ENCODE measurements at places on chromosomes 6 and 20.

DNA sequence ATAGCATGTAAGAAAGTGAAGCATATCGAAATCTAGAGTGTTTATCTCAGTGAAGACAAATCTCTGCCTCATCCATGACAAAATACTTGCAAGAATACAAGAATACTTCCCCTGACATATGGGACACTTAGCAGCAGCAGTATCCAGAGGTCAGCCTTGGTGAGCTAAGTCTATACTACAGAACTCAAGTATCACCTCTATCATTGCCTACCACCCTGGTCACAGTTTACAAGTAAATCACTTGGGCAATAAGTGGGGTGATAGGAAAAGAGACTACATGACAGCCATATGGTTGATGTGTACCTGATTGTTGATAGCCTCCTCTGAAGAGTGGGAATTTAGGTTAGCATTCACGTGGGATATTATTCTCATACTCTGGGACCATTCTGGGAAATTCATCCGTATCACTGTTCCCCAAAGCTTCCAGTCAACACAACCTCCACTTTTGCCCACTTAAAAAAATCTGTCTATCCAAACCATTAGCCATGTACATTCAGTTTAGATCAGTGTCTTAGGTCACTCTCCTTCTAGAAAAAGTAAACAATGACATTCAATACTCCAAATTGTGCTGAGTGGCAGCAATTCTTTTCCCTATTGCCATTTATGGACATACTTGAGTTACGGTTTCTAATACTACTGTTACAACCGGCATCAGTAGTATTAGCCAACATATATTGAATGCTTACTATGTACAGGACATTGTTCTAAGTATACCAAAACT lies 118.2 kb upstream of the PRSS16 start:
- DNase-seq: no peak

- DNase-seq: no peak
Observed at GRCh38 chr6:119493980-119494379, 144.4 kb upstream of the MAN1A1 start.

DNA sequence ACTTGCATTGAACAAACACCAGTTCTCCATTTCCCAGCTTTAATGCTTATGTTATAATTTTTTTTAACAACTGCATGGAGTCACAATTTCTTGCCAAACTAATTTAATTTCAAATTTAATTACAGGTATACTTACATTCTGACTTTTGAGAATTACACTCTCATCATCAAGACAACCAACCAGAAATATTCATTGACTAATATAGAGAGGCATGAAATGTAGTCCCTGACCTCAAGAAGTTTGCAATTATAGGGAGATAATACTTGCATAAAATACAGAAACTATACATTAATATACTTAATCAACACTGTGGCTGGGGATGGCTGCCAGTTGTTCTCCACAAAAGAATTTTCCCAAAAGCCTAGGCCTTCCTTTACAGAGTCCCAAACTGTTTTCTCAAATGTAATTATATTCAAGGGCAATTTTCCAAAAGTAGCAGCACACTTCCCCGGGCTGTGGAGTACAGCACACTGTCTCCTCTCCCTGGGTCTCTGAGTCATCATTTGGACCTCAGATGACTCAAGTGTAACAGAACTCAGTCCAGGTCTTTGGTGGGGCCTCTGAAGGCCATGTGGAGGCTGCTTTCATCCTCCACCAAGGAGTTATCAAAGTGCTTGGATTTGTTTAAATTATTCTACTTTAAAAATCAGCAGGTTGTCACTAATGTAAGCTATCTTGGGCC lies 114.1 kb downstream of the KIF16B start:
- no peak for DNase-seq

- DNase-seq: no peak
Observed at GRCh38 chr6:84042603-84043002, 9.0 kb downstream of the MRAP2 start.

DNA sequence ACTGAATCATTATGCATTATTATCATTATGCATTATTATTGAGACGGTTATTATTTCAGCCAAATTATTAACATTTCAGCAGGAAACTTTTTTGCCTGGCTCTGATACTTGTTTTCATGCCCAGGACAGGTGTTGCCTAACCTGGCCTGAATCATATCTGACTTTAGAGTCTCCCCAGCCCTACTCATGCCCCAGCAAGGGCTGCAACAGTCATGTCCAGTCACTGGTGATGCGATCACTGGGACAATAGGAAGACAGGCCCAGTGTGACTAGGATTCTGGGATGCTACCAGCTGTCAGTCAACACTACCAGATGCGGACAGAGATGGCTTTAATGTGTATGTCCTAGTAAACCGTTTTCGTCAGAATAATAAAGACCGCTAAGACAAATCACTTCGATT lies 285.0 kb downstream of the KHDC1L start:
- DNase-seq: no peak

DNA sequence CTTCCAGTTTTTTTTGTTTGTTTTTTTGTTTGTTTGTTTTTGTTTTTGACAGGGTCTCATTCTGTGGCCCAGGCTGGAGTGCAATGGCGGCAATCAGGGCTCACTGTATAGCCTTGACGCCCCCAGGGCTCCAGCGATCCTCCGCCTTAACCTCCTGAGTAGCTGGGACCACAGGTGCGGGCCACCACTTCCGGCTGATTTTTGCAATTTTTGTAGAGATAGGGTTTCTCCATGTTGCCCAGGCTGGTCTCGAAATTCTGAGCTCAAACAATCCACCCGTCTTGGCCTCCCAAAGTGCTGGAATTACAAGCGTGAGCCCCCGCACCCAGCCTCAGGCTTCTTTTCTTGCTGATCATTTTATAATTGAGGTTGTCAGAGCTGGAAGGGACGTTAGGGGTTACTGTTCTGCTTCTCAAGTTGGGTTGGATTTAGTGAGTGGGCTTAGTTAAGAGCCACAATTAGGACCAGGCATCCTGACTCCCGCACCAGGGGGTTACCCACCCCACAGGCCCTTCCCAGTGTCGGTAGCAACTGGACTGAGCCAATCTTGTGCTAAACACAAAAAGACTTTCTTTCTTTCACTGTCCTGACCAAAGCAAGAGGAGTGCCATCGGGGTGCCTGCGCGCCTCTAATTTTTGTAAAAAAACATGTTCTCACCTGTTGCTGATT lies 13.1 kb upstream of the ZSCAN9 start:
- no peak for DNase-seq

DNA sequence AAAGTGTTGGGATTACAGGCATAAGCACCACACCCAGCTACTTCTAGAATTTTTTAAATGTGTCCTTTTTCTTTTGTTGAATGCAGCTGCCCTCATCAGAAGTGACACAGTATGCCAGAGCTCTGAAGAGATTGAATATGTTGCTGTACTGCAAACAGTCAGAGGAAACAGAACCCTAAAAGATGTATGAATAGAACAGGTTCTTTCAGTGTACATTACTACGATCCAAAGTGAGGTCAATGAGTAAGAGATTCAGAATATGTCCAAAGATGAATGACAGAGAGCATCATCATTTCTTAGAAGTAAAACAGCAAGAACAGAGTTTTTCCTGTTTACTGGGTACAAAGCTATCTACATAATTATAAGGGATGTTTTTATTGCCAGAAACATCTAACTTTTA lies 268.5 kb downstream of the NRN1 start:
- no peak for DNase-seq

DNA sequence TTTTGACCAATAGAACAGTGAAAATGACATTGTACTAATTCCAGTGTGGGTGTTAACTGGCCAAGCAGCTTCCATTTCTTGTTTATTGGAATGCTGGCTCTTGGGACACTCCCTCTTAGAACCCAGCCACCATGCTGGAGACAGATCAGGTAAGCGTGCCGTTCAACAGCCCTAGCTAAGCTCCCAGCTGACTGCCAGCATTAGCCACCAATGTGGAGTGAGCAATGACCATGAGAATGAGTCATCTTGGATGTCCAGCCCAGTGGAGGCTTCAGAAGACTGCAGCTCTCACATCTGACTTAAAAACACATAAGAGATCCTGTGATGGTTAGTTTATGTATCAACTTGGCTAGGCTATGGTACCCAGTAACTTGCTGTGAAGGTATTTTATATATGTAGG lies 3.0 kb upstream of the LINC00237 start:
- no peak for DNase-seq
